ENCODE measurements at places on chromosomes 7 and 10. TPM values are rescaled to one million over a fixed set of nuclear protein-coding genes. Genes with fewer than 3 reads are reported as not detected.

Gene VPS50
- total RNA-seq, result 17.0 TPM

Gene GATA3
- total RNA-seq, result 79.5 TPM

Gene ANKRD61
- 0.56 TPM for total RNA-seq

Gene BBS9
- 3.8 TPM for total RNA-seq

Gene CYP3A7
- not detected for total RNA-seq

Gene GNG11
- total RNA-seq, result not detected

Gene EMX2
- total RNA-seq, result not detected

Gene TRPV5
- not detected for total RNA-seq

Gene C10orf53
- not detected for total RNA-seq

Gene IMPDH1
- total RNA-seq, result 95.8 TPM

Gene TRIM50
- not detected for total RNA-seq

Gene TES
- total RNA-seq, result 36.2 TPM

Gene MRC1
- not detected for total RNA-seq

Gene CYP3A4
- total RNA-seq, result not detected

Gene NUB1
- 41.2 TPM for total RNA-seq

Gene MRPL43
- 61.5 TPM for total RNA-seq

Gene NUTM2B
- 0.54 TPM for total RNA-seq

Gene FXYD4
- total RNA-seq, result 0.44 TPM

Gene C10orf67
- 0.18 TPM for total RNA-seq

Gene FAM185A
- 10.7 TPM for total RNA-seq

Gene LLCFC1
- total RNA-seq, result not detected

DNA sequence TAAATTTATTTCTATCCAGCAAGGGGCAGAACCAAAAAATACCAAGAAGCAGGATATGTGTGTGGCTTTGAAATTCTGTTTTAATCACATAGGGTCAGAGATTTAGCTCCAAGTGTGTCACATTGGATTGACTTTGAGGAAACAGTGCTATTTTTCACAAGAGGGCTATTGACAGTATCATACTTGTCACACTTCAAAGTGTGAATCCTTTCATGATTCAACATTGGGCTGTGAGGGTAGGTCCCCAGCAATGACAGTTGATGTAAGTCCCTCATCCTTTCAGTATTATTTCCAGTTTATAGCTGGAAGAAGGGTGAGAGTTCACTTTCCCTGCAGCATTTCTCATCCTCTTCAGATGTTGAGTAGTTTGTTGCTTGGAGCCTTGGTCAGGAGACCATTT is 7.4 kb downstream of the CCNY start:
- peak overlapping the region; percentile 7 for H3K4me3 ChIP-seq
- no peak overlapping the region for H3K27ac ChIP-seq
- no peaks in the 10 kb centered on the region for H3K27me3 ChIP-seq
- peaks cover 19% of the 10 kb centered on the region for H3K36me3 ChIP-seq

- H3K27ac ChIP-seq, result no peak overlapping the region
- peaks cover 50% of the 10 kb centered on the region for H3K27me3 ChIP-seq
- no peaks in the 10 kb centered on the region for H3K36me3 ChIP-seq
- DNase-seq, result no peak
Observed at GRCh38 chr10:101710059-101710695, 15.2 kb upstream of the FBXW4 start.

- DNase-seq, result no peak
- peak overlapping the region; percentile 37 for H3K4me3 ChIP-seq
Observed at GRCh38 chr7:70763961-70764691, 367.8 kb upstream of the GALNT17 start.

- no peak for DNase-seq
- no peak overlapping the region for H3K27ac ChIP-seq
- no peak overlapping the region for H3K4me3 ChIP-seq
Observed at GRCh38 chr7:83921941-83922607, 272.5 kb downstream of the SEMA3A start.

DNA sequence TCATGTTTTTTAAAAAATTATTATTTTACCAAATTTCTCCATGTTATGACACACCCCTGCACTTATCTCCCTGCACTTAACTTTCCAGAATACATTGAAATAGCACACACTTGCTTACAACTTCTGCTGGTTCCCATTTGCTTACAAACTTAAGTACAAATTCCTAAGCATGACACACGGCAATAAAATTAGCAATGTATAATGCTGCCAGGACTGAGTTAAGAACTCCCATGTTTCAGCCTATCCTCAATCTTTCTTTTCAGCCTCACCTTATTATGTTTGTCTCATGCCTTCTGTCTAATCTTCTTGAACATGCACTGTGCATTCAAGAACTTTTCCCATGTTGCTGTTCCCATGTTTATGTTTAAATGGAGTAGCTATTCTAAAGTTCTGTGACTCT is 40.8 kb downstream of the PRPS1L1 start:
- H3K27ac ChIP-seq, result no peak overlapping the region
- DNase-seq, result no peak
- H3K36me3 ChIP-seq, result no peaks in the 10 kb centered on the region
- no peak overlapping the region for H3K4me3 ChIP-seq

- H3K4me1 ChIP-seq, result no peaks in the 10 kb centered on the region
- H3K36me3 ChIP-seq, result no peaks in the 10 kb centered on the region
- H3K4me3 ChIP-seq, result no peak overlapping the region
- H3K27me3 ChIP-seq, result peaks cover 3% of the 10 kb centered on the region
Observed at GRCh38 chr10:48737886-48738285, 53.2 kb downstream of the WDFY4 start.

- peaks cover 28% of the 10 kb centered on the region for H3K4me1 ChIP-seq
- H3K27me3 ChIP-seq, result no peaks in the 10 kb centered on the region
- no peak for DNase-seq
- H3K27ac ChIP-seq, result no peak overlapping the region
- H3K4me3 ChIP-seq, result no peak overlapping the region
Observed at GRCh38 chr10:59847326-59847725, 59.0 kb downstream of the CCDC6 start.

GRCh38 chr7:34133356-34133982 is 228.1 kb downstream of the BMPER start:
- no peaks in the 10 kb centered on the region for H3K4me1 ChIP-seq
- no peaks in the 10 kb centered on the region for H3K27me3 ChIP-seq
- H3K4me3 ChIP-seq, result no peak overlapping the region
- no peaks in the 10 kb centered on the region for H3K36me3 ChIP-seq
- H3K27ac ChIP-seq, result no peak overlapping the region
- no peak for DNase-seq

DNA sequence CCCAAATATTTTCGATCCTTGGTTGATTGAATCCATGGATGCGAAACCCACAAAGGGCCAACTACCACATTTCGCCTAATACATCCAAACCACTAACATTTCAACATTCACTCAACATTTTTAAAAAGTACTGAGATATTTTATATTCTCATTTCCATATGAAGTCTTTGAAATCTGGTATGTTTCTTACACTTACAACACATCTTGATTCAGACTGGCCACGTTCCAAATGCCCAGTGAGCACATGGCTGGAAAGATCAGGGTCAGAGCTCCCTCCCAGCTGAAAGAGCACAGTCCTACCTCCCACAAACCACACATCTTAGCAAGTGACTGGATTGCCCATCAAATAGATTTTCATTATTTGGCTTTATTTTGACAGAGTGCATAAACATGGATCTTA is 18.9 kb downstream of the NCAPG2 start:
- H3K4me3 ChIP-seq, result no peak overlapping the region
- no peaks in the 10 kb centered on the region for H3K4me1 ChIP-seq
- no peak overlapping the region for H3K27ac ChIP-seq
- H3K27me3 ChIP-seq, result no peaks in the 10 kb centered on the region
- H3K36me3 ChIP-seq, result peaks cover 37% of the 10 kb centered on the region
- DNase-seq, result no peak

GRCh38 chr10:2936816-2937215 is 130.5 kb upstream of the PFKP start:
- H3K36me3 ChIP-seq, result no peaks in the 10 kb centered on the region
- no peak for DNase-seq
- no peaks in the 10 kb centered on the region for H3K4me1 ChIP-seq
- H3K27ac ChIP-seq, result no peak overlapping the region

GRCh38 chr7:107998150-107998549 is 4.8 kb downstream of the LAMB1 start:
- no peaks in the 10 kb centered on the region for H3K36me3 ChIP-seq
- H3K4me1 ChIP-seq, result no peaks in the 10 kb centered on the region
- H3K4me3 ChIP-seq, result no peak overlapping the region
- no peak for DNase-seq

DNA sequence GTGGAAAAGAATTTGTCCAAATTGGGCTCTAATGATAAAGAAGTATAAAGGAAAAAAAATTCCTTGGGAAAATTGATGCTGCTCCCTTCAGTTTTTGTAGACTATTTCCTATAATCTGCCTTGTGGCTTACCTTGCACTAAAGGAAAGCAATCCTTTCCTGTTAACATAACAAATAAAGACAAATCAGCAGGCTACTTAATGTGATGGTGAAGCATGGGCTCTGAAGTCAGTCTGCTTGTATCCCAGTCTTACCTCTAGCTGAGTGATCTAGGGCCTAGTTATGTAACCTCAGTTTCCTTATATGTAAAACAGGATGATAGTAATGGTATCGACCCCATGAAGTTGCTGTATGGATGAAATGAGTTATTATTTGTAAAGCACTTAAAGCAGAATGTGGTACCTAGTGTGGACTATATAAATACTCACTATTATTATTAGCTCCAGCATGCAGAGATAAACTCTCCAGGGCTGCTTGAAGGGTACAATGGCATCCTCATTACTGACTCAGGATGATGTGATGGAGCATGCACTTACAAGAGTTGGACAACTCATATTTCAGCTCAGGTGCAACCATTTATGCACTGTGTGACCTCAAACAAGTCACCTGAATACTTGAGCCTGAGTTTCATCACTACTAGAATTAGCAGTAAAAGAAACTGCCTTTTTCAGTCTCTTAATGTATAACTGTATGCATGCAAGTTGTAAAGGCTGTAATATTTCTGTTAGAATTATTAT is 156.1 kb downstream of the DKK1 start:
- no peaks in the 10 kb centered on the region for H3K4me1 ChIP-seq
- H3K27ac ChIP-seq, result no peak overlapping the region
- no peak for DNase-seq
- H3K36me3 ChIP-seq, result no peaks in the 10 kb centered on the region

DNA sequence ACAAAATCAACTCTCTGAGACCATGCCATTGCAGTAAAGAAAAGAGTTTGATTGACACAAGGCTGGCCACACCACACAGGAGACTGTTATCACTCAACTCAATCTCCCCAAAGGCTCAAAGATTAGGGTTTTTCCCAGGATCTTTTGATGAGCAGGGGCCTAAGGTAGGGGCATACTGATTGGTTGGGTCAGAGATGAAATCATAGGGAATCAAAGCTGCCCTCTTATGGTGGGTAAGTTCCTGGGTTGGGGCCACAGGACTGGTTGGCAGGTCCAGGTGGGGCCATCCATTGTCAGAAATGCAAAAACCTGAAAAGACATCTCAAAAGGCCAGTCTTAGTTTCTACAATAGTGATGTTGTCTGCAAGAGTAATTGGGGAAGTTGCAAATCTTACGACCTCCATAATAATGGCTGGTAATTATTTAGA is 91.6 kb downstream of the AKR1D1 start:
- H3K27ac ChIP-seq, result no peak overlapping the region
- H3K27me3 ChIP-seq, result peaks cover 23% of the 10 kb centered on the region
- no peak overlapping the region for H3K4me3 ChIP-seq
- H3K36me3 ChIP-seq, result peaks cover 6% of the 10 kb centered on the region
- DNase-seq, result no peak
- H3K4me1 ChIP-seq, result peaks cover 25% of the 10 kb centered on the region

- peaks cover 2% of the 10 kb centered on the region for H3K36me3 ChIP-seq
- H3K27me3 ChIP-seq, result no peaks in the 10 kb centered on the region
- H3K4me3 ChIP-seq, result no peak overlapping the region
- DNase-seq, result no peak
Observed at GRCh38 chr7:66668112-66668511, 39.4 kb downstream of the KCTD7 start.

DNA sequence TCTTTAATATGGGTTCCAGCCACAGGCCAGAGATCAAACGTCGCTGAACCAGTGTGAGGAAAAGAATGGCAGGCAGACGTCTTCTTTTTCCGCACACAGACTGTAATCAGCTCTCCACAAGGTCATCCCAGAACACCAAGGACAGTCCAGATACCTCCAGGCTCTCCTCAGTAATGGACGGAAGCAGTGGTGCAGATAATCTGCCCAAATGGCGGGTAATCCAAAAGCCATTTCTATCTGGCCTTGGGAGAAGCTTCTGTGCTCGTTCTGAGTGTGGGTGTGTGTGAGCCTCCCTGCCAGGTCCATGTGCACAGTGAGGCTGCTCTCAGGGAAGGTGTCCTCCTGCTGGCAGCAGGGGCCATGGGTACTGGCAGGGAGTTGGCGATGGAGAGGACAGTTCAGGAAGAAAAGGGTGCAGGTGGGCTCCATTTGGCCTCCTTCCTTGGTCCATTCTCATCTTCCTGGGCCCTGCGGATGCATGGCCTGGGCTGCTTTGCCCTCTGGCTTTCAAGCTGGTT is 15.6 kb upstream of the TEX36 start:
- H3K27me3 ChIP-seq, result peaks cover 2% of the 10 kb centered on the region
- no peak overlapping the region for H3K4me3 ChIP-seq
- DNase-seq, result no peak
- H3K4me1 ChIP-seq, result no peaks in the 10 kb centered on the region
- no peak overlapping the region for H3K27ac ChIP-seq
- no peaks in the 10 kb centered on the region for H3K36me3 ChIP-seq

- no peak for DNase-seq
- no peak overlapping the region for H3K4me3 ChIP-seq
- peaks cover 12% of the 10 kb centered on the region for H3K4me1 ChIP-seq
- no peaks in the 10 kb centered on the region for H3K27me3 ChIP-seq
- peaks cover 15% of the 10 kb centered on the region for H3K36me3 ChIP-seq
Observed at GRCh38 chr7:44962483-44963251, 16.1 kb downstream of the MYO1G start.

DNA sequence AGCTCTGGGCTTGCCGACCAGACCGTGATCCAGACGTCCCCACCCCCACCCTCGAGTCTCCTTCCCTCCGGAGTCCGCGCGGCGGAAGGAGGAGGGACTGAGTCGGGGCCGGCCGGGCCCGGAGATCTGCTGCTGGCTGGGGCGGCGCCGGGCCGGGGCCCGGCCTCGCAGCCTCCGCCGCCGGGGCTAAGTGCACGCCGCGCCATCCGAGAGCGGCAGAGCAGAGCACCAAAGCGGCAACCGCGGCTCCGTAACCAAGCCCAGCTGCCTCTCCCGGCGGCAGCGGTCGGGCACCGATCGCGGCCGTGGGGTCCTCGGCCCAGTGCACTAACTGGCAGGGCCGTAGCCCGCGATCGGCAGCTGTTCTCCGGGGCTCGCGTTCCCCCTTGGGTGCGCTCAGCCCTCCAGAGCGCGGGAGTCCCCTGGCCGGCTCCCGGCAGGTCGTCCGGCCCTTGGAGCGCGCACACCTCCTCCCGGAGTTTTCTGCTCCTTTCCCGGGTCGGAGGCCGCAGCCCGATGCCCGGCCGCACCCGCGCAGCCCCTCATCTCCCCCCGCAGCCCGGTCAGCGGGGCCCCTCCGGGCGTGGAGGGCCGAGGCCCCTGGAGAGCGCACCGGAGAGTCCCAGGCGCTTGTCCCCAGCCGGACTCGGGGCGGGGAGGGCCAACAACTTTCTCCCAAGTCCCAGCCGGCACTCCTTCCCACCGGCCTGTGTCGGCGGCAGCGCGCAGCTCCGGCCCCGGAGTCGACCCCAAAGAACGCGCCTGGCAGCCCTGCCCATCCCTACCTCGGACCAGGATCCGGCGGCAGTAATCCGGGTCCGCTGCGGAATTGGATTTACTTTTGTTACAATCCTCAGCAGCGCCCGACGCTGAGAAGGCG is 799 bp downstream of the VAX1 start:
- H3K4me1 ChIP-seq, result no peaks in the 10 kb centered on the region
- H3K4me3 ChIP-seq, result no peak overlapping the region
- no peak for DNase-seq
- H3K27me3 ChIP-seq, result peaks cover 68% of the 10 kb centered on the region
